ENCODE measurements at places on chromosomes 5 and 9.

DNA sequence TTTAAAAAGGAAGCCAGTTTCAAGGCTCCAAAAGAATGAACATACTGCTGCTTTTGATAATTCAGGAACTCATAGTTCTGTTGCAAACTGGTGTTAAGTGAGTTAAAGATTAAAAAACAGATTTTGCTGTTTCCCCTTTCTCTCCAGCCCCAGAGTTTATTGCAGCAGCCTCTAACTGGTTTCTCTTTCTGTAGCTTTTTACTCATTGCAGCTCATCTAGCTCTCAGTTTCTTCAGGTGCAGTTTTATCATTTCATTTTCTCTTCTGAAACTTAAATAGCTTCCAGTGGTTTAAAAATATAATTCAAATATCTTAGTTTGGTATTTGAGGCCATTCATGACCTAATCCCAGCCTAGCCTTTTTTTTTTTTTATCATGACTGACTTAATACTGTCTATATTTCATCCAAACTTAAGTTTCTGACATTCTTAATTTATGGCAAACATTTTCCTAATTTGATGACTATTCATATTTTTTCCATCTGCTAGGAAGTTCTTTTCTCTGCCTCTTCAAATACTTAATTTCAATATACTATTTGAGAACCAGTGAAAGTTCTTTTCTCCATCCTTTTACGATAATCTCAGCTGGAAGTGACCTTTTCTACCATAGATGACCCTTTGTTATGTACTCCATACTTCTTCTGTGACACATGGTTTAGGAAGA is 252.7 kb upstream of the GRIA1 start:
- DNase-seq: no peak

DNA sequence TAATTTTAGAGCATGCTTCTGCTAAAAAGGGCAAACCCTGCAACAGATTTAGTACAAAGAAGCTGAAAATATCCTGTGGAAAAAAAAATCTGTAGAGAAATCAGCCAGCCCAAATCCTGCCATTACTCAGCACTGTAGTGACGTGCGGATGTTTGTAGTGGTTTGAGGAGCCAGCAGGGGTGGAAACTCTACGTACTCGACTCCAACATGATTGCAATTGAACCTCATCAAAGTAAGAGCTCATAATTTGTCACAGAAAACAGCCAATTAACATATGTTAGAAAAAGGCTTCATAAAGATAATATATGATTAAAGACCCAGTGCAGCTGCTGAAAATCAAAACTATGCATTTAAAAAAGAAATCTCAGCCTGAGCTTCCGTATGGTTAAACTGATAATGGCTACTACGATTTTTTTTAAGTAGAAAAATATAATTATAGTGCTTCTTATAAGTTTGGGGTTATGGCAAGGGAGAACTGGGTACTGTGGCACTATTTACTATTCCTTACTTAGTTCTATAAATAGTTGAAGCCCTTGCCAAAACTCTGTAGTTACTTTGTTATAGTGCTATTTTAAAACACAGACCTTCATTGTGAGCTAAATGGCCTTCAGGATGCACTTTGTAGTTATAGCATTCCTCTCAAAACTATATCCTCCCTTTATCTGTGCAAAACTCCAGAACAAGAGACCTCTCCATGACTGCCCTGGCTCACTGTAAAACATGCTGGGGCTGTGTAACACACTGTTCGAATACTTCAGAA is 49.4 kb downstream of the MEF2C start:
- DNase-seq: peak; percentile 75

DNA sequence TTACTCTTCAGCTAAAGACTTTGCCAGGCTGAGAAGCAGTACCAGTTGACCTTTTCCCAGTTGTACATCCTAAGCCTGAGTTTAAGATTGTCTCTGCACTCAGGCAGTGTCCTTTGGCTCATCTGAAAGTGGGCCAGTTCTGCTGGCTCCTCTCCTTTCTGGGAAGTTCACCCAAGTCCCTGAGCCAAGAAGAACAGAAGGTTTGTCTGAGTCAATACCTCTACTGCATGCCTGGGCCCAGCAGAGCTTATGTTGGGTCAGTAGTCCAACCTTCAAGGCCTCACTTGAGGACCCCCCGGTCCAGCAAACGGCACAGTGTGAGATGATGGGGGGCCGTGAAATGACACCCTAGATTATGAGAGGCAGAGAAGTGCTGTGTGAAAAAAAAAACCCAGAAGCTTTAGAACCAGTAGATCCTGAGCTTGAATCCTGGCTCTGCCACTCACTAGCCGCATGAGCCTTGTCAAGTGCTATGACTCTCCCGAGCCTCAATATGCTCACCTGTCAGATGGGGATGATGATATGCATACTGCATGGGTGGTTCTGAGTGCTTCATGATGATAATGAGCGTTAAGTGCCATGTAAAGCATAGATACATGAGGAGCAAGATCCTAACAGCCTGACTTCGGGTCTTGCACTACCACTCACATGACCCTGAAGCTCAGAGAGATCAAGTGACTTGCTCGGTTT is 156.0 kb downstream of the MACROH2A1 start:
- DNase-seq: peak; percentile 93

DNA sequence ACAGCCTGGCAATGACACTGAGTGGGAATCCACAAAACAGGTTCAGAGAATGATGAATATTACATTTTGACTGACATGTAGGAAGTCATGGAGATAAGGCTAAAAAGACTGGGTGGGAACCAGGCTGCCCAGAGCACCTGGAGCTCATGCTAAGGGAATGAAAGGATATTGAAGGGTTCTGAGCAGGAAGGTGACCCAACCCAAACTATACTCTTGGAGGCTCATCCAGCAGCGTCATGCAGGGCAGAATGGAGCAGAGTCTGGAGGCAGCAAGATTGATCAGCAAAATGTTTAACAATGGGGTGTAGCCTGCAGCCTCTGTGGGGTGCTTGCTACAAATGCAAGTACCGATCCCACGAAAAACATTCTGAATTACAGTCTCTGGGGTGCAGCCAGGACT is 120.2 kb downstream of the PSD2 start:
- no peak for DNase-seq

DNA sequence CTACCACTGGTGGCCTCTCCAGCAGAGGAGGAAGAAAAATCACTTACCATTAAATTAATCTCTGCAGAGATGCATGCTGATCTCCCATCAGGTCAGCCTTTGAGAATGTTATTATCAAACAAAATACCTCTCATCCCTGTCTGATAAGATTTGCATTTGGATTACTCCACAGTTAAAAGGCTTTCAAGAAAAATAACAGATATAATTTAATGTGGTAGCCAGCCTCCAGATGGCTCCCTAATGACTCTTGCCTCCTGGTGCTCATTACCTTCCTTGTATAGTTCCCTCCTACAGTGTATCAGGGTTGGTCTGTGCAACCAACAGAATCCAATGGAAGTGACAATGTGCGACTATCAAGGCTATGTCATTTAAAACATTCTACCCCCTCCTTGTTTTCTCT is 63.6 kb upstream of the TNPO1 start:
- no peak for DNase-seq

DNA sequence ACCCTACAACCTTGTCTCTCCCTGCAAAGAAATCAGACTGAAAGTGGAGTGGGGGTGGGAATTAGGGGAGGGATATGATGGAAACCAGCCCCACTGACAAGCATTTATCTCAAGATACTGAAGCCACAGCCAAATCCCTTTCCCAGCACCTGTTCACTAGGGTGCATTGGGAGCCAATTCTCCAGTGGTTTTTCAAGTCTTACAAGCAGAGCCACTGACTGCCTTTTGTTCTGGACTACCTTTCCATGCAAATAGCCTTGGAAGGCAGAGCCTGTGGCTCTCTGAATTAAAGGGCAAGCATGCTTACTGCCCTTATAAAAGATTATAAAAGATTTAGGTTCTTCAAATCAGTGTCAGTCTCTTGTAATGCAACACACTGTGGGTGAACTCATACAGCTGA is 8.8 kb upstream of the GGTA1 start:
- DNase-seq: no peak

- peak; percentile 73 for DNase-seq
Measured at GRCh38 chr9:113913426-113914195, 37.5 kb downstream of the ZNF618 start.

DNA sequence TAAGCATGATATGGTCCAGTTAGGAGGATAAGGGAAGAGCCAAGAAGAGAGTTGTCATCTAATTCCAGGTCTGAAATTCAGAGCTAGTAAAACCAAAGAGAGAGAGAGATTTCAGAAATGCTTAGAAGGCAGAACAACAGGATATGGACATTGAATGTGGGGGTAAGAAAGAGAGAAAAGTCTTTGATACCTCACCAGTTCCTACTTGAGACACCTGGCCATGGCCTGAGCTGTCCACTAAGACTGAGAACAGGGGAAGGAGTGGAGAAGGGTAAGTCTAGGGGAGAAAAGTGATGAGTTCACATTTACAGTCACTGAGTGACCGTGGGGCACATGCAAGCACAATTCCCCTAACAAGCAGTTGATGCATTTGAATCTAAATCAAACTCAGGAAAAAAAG is 35.5 kb downstream of the TIMD4 start:
- DNase-seq: no peak

DNA sequence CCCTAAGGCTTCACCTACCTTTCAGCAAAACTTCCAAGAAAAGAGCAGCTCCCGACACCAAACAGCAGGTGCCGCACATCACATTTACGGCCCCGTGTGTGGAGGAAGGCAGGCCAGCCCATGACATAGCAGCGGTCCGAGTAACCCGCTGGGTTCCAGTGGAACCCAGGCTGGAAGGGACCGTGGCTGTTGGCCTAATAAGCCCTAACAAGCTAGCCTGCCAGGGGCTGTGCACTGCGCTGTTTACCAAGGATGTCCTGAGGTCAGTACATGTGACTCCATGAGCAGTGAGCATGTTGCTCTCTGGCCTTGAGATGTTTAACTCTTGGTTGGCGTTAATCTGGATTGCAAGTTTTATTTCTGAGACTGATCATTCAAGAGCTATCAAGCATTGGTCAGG is 131.5 kb downstream of the FSTL4 start:
- no peak for DNase-seq

- DNase-seq: no peak
Measured at GRCh38 chr5:118017536-118017935, 970.8 kb downstream of the DTWD2 start.

GRCh38 chr5:5192681-5193080 is 52.6 kb downstream of the ADAMTS16 start:
- no peak for DNase-seq

GRCh38 chr9:109411069-109411761 is 86.9 kb downstream of the PTPN3 start:
- no peak for DNase-seq

GRCh38 chr5:131245312-131245711 is 18.5 kb upstream of the CDC42SE2 start:
- no peak for DNase-seq

- no peak for DNase-seq
Measured at GRCh38 chr5:32753051-32753450, 41.9 kb downstream of the NPR3 start.

GRCh38 chr5:10921160-10921559 is 160.1 kb upstream of the DAP start:
- no peak for DNase-seq

GRCh38 chr9:116741086-116741740 is 54.1 kb downstream of the TRIM32 start:
- no peak for DNase-seq

DNA sequence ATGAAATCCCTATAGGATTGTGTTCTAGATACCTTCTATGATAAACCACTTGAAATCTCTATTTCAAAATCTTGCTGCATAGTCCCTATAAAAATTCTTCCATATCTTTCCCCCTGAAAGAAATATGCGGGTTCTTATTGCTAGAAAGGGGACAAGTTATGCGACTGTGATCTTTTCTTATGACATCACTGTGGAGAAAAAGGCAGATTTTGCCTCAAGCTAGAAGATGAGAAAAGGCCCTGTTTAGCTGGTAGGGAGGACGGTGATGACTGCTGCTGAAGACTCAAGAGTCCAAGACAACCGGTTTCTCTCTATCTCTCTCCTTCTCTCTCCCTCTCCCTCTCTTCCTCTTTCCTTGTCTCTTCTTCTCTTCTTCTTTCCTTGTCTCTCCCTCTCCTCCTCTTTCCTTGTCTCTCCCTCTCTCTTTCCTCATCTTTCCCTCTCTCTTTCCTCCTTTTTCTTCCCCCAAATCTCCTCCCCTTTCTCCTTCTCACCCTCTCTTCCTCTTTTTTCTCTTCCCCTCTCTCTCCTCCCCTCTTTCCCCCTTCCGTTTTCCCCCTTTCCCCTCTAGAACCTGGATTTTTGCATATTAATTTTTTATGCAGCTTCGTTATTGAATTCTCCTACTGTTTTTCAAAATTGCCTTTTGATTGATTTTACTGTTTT is 5.3 kb downstream of the OR2S2 start:
- no peak for DNase-seq

- DNase-seq: peak; percentile 70
Measured at GRCh38 chr5:172407241-172407691, 47.1 kb downstream of the SH3PXD2B start.

DNA sequence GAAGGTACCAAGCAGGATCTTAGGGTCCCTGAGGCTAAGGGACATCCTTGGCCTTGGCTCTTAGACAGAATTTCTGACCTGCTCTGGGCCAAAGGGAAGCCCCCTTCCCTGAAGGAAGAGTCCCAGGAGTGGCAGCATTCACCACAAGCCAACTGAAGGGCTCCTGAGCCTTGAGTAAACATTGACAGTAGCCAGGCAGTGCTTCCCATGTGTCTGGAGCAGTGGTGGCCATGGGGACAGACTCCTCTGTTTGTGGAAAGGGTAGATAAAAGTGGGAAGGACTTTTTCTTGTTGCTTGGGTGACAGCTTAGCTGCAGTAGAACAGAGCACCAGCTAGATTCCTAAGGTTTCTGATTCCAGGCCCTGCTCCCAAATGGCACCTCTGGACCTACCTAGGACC is 61.4 kb upstream of the VLDLR start:
- no peak for DNase-seq

GRCh38 chr5:59819806-59820205 is 73.7 kb downstream of the PDE4D start:
- no peak for DNase-seq

- no peak for DNase-seq
Measured at GRCh38 chr5:83494666-83495065, 23.1 kb downstream of the VCAN start.

GRCh38 chr9:849431-849830 is 7.9 kb downstream of the DMRT1 start:
- no peak for DNase-seq

GRCh38 chr5:167708449-167708848 is 583.0 kb upstream of the WWC1 start:
- DNase-seq: no peak

DNA sequence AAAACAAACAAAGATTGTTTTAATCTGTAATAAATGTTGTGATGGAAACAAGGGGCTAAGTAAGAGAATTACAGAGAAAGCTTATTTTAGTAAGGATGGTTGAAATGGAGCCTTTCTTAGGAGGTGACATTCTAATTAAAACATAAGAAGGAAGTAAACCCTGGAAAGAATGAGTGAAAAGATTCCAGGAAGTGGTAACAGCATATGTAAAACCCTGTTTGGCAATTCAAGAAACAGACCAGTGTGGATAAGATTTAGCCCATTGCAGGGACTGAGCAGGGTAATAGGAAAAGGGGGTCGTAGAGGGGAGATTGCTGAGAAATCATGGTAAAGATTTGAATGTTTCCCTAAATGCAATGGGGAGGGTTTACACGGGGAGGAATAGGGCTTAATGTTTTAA is 21.6 kb upstream of the PIP5K1B start:
- DNase-seq: no peak
